ENCODE measurements at places on chromosomes 1 and 21. TPM values are rescaled to one million over a fixed set of nuclear protein-coding genes. Genes with fewer than 3 reads are reported as not detected.

GRCh38 chr1:65009724-65010420 is 43.5 kb upstream of the JAK1 start:
- DNase-seq, result no peak

GRCh38 chr1:151834239-151834638 is 2.6 kb upstream of the RORC start:
- no peak for DNase-seq

- no peak for DNase-seq
Measured at GRCh38 chr1:106952776-106953175, 103.7 kb upstream of the PRMT6 start.

- DNase-seq, result no peak
Measured at GRCh38 chr1:29372108-29372507, 135.8 kb downstream of the PTPRU start.

DNA sequence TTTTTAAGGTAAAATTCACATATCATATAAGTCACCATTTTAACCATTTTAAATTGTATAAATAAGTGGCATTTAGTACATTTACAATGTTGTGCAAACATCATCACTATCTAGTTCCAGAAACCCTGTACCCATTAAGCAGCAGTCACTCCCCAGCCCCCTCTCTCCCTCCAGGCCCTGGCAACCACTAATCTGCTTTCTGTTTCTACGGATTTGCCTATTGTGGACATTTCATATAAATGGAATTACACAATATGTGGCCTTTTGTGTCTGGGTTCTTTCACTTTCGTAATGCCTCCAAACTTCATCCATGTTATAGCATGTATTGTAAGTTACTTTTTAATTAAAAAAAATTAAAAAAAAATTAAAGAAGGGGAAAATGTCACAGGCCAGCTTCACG is 58.0 kb upstream of the RAB3GAP2 start:
- no peak for DNase-seq

- DNase-seq, result no peak
Measured at GRCh38 chr1:53139951-53140361, 2.5 kb downstream of the SLC1A7 start.

DNA sequence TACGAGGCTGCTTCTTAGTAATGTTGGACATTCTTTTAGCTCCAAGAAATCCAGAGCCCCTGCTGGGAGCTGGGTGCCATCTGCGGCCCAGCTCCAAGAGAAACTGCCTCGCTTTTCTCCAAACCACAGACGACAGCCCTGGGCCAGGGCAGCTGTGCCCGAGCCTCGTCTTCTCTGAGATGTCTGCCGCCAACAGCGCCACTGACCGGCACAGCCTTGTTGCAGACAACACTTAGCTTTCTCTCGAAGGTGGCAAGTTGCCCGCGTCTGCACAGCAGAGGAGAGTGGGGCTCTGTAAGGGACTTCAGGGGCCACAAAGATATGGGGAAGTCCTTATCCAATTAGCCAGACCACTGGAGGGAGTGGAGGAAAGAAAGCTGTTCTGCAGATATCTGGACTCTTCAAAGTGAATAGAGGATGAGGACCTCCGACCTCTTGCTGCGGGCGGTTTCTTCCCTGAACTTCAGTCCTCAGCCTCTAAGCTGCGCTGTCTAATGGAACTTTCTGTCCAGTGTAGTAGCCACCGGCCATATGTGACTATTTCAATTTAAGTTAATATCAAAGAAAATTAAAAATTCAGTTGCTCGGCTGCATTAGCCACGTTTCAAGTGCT is 63.9 kb upstream of the DISP3 start:
- DNase-seq, result no peak

The ENSA gene
- total RNA-seq, result 244 TPM

The MEGF6 gene
- 57.6 TPM for total RNA-seq

The PIP5K1A gene
- total RNA-seq, result 36.4 TPM

The RASSF5 gene
- 1.1 TPM for total RNA-seq

The TRIM63 gene
- not detected for total RNA-seq
